Activated T-cell treated with anti-CD3 and anti-CD28 coated beads, Interleukin-2, amount 50 U/mL, for 72 hours (primary cell): ENCODE measurements at places on chromosomes 1 and 21. TPM values are rescaled to one million over a fixed set of nuclear protein-coding genes. Genes with fewer than 3 reads are reported as not detected.

BATF3 gene
- 660 TPM for total RNA-seq

REG4 gene
- total RNA-seq = 5.8 TPM

C1orf141 gene
- 0.25 TPM for total RNA-seq

C1orf116 gene
- 0.21 TPM for total RNA-seq

CHRM3 gene
- total RNA-seq = 0.50 TPM

APCS gene
- total RNA-seq = not detected

CD52 gene
- total RNA-seq = 213 TPM

OPTC gene
- total RNA-seq = not detected

NTNG1 gene
- total RNA-seq = 0.48 TPM

MAP3K21 gene
- total RNA-seq = 2.7 TPM

DNA sequence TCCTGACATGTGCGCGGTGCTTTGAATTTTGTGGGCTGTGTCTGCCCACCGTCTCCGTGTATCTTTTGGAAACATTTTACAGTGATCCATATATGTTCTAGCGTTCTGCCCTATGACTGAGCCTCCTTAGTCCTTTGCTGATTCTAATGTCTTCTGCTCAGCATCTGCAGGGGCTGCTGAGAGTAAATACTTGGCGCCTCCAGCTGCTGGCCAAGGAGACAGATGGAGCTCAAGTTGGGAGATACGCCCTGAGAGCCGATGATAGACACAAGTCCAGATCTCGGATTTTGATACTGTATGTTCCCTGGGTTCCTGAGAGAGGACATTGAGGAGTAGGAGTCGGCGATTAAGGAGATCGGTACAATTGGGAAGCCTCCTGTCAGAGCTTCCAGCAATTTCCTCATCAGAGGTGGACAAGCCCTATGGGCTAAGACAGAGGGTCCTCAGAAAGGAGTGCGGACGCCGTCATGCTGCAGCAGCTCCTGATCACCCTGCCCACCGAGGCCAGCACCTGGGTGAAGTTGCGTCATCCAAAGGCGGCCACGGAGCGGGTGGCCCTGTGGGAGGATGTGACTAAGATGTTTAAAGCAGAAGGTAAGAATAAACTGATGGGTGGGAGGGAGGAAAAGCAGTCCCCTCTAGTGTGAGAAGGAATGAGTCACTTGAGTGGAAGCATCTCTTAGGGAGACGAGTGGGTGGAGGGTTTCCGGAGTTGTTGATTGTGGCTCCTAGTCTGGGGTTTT lies 390 bp downstream of the ZFP69B start:
- DNase-seq = peak; percentile 94

DNA sequence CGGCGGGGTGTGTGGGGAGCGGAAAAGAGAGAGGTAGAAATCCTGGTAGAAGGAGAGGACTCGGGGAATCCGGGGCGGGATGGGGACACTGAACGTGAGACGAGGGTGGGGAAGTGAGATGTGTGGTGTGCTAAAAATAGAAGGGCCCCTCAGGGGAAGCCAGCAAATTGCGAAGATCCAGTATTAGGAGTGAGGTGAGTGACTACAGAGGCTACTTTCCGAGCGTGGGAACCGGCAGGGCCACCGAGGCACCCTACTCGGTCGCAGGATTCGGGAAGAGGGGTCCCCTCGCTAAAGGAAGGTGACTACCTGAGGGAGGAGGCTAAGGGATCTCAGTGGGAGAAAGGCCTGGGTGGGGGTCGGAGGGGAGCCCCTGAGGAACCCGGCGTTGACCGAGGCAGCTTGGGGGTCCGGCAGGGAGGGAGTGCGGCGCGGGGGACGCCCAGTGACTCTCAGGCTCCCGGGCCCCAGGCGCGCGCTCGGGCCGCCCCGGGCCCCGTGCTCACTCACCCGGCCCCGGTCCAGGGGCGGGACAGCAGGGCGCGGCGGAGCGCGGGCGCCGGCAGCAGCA lies 318 bp downstream of the ALDH4A1 start:
- no peak for DNase-seq

GRCh38 chr1:8281843-8282509 lies 35.9 kb upstream of the SLC45A1 start:
- DNase-seq = no peak

GRCh38 chr21:42030311-42030710 lies 20.2 kb upstream of the ZBTB21 start:
- DNase-seq = no peak

DNA sequence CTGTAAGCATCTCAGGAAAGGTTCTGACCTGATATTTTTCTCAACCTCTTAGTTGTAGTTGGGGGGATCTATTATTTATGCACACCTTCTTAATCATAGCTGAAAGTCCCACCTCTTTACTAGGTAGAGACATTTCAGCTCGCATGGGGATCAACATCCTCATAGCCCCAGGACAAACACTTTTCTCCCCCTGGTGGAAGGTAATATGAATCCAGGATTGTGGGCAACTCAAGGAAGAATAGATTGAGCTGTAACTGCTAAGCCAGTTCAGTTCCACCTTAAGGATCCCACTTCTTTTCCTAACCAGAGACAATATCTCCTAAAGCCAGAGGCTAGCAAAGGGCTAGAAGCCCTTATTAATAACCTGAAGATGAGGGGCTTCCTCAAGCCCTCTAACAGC lies 25.4 kb upstream of the SMYD3 start:
- DNase-seq = no peak

DNA sequence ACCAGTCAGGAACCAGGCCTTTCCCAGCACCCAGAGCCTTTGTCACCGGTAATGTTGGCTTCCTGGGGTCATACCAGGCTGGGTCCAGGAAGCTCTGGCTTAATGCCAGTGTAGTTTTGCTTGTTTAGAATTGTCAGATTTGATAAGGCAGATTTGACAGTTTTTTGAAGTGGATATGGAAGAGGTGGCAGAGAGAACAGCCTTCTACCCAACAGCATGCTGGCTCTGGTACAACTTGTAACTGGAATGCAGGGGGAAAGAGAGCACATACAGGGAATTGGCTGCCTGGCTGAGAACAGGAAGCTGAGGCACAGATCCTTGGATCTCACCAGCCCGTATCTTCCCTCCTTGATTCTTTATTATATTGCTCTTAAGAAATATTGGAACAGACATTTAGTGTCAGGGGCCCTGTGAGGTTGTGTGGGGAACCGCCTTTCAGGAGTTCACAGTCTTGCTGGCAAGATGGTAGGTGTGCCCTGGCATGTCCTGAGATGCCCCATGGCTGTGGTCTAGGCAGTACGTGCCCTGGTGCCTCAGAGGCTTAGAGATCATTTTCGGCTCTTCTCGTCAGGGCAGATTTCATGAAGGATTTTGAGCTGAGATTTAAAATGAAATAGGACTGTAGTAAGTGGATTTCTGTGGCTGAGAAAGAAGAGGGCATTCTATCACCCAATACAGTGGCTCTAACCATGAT lies 227.0 kb downstream of the PBX1 start:
- DNase-seq = no peak

DNA sequence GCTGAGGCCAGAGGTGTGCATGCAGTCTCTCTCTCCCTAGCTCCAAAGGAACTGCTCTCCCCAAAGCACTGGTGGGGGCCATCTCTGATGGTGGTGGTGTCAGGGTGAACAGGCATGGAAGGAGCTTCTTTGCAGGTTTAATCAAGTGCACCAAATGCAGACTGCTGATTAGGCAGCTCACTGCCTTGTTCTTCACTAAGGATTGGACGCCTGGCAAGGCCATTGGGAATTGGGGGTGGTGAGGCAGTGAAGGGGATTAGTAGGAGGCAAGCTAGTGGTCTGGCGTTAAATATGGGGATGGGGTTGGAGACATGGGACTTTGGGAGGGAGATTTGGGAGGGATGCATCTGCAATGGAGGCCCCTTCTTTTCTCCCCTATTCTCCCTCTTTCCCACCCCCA lies 1.5 kb downstream of the CACNA1E start:
- no peak for DNase-seq

- DNase-seq = no peak
These were observed 225.8 kb downstream of the VAV3 start for GRCh38 chr1:107739201-107739600.

DNA sequence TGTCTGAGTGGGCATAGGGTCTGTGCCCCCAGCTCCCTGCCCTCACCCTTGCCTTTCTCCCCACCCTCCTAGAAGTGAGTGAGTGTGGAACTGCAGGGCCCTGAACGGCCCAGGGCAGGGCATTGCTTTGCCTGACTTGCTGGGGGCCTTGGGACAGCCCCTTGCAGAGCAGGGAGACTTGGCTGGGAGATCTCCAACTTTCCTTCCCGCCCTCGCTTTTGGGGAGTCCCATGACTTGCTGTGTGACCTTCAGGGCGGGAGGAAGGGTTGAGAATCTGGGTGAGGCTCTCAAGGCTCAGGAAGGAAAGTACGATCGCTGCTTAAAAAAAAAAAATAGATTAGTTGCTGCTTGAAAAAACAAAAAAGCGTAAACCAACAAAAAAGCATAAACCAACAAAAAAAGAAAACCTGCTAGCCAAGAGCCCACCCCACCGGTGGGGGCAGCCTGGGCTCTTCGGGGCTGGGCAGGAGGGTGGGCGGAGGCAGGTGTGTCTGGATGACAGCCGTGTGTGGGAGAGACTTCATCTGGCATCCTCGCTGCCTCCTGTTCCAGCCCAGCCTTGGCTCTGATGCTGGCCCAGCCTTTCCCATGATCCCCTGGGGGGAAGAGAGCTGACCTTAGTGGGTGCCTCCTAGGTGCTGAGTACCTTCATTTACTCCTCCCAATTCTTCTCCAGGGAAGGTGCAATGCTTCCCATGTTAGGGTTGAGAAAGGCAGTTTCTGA lies 6.5 kb downstream of the NBL1 start:
- no peak for DNase-seq

DNA sequence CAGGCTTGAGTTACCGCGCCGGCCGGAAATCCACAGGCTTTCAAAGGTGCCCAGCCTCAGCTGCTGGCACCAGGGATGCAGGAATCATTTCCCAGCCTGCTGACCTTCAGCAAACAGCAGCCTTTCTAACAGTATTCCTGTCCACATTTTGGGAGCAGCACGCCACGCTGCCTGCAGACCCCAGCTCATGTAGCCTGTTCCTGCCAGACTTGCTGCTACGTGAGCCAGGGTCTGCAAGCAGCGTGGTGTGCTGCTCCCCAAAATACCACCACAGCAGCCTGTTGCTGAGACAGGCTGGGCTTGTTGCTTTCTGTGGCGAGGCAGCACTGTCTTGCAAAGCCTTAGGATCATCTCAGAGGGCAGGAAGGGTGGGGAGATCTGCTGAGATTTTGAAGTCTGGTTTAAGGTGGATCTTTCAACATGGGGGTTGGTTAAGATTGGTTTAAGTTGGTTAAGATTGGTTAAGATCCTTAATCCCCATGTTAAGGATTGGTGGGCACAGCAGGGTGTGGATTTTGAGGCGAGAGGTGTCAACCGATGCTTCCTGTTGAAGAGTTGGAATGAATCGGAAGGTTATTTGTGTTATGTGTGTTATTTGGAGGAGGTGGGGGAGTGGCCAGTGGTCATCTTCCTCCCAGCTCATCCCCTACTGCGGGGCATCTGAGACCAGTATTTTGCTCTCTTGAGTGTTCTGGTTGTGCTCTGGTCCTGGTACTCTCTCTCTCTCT lies 12.9 kb downstream of the FAAH start:
- DNase-seq = no peak

GRCh38 chr1:51157395-51157794 lies 55.4 kb downstream of the C1orf185 start:
- DNase-seq = no peak

- DNase-seq = no peak
These were observed 71.5 kb upstream of the CXADR start for GRCh38 chr21:17441370-17441769.

DNA sequence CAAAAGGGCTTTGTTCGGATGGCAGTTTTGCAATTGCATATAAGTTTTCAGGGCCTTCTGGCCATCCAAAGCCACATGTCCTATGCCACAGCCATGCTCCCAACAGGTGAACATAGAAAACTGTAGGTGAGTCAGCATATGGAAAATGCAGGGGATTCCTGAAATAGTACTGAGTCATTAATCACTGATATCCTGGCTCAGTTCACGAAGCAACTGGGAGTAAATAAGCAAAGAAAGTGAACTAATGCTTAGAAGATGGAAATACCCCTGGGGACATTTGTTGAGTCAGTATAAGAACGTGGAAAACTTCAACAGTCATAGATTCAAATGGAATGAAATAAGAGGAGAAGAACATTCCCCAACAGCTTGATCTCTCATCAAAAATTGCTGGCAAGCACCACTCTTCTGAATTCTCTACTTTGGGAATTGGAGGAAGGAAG lies 148.9 kb upstream of the RUNX1 start:
- no peak for DNase-seq

- no peak for DNase-seq
These were observed 5.8 kb upstream of the VWA1 start for GRCh38 chr1:1429671-1430073.

DNA sequence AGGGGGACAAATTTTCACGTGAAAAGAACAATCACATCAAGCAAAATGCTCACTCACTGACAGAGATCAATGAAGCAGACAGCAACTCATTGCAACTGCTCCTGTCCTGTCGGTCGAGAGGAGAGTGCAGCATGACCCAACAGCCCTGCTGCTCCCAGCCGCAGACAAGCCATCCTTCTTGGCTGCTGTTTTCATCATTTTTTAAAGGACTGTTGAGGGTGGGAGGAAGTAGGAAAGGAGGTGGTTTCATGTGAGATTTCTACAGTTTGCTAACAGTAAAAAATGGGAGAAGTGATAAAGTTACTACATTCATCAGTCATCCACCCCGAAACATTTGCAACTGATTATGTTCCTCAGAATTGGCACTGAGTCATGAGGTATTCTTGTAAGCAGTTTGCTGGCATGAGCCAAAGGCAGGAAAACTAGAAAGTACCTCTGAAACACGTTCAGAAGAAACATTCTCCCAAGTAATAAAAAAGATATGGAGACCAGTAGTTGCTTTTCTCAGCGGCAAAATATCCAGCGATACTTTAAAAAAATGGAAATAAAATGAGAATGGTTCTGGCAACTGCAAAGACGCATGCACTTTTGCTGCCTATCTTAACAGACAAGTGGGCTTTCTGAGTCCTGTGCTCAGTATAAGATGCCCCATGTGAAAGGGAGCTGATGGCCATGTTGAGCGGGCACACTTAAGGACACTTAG lies 72.0 kb upstream of the CLDN14 start:
- DNase-seq = no peak

DNA sequence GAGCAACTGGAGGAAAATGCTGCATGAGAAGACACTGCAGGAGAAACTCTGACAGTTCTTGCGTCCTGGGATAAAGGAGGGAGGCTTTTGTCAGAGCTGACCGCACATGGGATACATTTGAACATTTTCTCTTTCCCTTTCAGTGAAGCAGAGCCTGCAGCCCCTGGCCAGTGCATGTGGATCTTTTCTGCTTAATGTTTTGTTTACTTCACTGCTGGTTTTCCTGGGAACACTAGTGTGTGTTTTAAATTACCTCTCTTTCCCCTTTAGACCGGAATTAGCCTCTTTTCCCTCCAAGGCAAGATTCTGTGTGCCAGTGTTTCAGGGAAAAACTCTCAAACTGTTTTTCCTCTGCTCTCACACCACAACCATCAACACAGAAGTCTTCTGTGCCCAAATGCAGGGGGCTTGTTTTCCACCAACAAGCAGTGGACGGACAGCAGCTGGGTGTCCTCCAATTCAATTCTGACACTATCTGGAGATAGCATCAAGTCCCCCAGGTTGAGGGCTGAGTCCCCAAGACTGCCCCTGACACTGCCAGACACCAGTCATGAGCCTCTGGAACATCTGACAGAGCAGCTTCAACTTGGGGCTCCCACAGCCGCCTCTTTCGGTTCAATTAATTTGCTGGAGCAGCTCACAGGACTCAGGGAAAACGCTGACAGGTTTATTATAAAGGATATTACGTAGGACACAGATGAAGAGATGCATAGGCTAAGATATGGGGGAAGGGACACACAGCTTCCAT lies 136.2 kb downstream of the RHOU start:
- no peak for DNase-seq

GRCh38 chr1:153919876-153920852 lies 2.6 kb downstream of the GATAD2B start:
- DNase-seq = peak; percentile 5
